ENCODE measurements at places on chromosomes 2 and 18.
A peak's percentile ranks its signal among the peaks of the same experiment; 100 is the strongest.

- H3K36me3 ChIP-seq = no peaks in the 10 kb centered on the region
- peak overlapping the region; percentile 86 for H3K4me3 ChIP-seq
- peaks cover 16% of the 10 kb centered on the region for H3K4me1 ChIP-seq
- no peaks in the 10 kb centered on the region for H3K27me3 ChIP-seq
- H3K27ac ChIP-seq = peak overlapping the region; percentile 78
Observed at GRCh38 chr18:63970809-63971205, 926 bp downstream of the SERPINB8 start.

DNA sequence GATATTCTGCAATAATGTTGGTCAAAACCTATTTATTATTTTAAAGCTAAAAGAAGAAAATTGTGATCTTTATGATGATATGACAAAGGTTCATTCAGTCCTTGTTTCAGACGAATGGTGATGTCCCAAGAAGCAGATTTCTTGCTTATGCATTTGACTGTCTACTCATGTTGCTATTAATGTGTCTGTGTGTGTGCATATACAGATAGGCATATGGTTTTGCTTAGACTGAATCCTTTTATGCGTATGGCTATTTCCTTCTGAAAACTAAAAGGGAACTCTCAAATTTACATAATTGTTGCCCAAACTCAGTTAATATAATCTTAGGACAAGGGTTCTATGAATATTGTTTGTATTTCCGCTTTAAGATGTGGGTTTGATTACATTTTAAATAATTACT is 632.3 kb upstream of the SETBP1 start:
- no peak for DNase-seq
- H3K4me1 ChIP-seq = no peaks in the 10 kb centered on the region
- H3K27me3 ChIP-seq = no peaks in the 10 kb centered on the region
- H3K4me3 ChIP-seq = no peak overlapping the region
- H3K36me3 ChIP-seq = no peaks in the 10 kb centered on the region
- H3K27ac ChIP-seq = no peak overlapping the region

GRCh38 chr18:61765097-61765496 is 127.7 kb downstream of the RNF152 start:
- no peaks in the 10 kb centered on the region for H3K4me1 ChIP-seq
- no peak for DNase-seq
- no peaks in the 10 kb centered on the region for H3K27me3 ChIP-seq
- H3K4me3 ChIP-seq = no peak overlapping the region
- no peak overlapping the region for H3K27ac ChIP-seq

DNA sequence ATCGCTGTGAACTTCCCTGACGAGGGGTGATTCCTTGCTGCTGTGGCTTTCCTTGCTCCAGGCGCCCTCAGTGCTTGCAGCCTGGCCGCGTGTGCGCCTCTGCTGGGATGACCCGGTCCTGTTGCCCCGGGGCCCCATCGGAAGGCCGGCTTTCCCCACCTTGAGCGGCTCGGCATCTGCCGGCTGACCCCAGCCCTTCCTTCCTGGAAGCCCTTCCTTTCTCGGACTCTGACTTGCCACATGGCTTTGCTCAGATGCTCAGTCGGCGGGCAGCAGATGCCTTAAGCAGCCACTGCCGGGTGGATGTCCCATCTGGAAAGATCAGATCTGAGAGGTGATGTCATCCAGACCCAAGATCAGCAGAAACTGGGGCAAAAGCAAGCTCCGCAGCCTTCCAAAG is 100.5 kb upstream of the ODC1 start:
- H3K36me3 ChIP-seq = no peaks in the 10 kb centered on the region
- peaks cover 19% of the 10 kb centered on the region for H3K4me1 ChIP-seq
- no peak for DNase-seq
- peaks cover 13% of the 10 kb centered on the region for H3K27me3 ChIP-seq
- H3K27ac ChIP-seq = no peak overlapping the region

- H3K27ac ChIP-seq = no peak overlapping the region
- no peak for DNase-seq
- no peaks in the 10 kb centered on the region for H3K4me1 ChIP-seq
- no peaks in the 10 kb centered on the region for H3K27me3 ChIP-seq
- H3K36me3 ChIP-seq = no peaks in the 10 kb centered on the region
Observed at GRCh38 chr18:38453880-38454279, 888.3 kb upstream of the CELF4 start.

DNA sequence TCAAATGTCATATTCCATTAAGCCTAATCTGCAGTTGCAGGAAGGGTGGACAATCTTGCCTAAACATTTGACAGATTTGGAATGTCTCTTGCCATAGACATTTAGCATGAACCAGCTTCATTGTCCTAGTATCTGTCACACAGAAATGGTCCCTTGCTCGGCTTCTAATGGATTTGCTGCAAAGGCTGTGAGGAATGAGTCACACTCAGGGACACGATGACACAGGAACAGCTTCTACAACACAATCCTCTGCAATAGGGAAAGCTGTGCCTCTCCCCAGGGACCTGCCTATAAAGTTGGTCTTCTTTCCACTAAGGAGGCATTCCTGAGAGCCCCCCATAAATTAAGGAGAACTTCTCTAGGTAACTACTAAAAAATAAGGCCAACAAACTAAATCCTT is 155.1 kb upstream of the L3MBTL4 start:
- H3K27me3 ChIP-seq = no peaks in the 10 kb centered on the region
- no peaks in the 10 kb centered on the region for H3K36me3 ChIP-seq
- H3K4me3 ChIP-seq = no peak overlapping the region
- no peaks in the 10 kb centered on the region for H3K4me1 ChIP-seq
- DNase-seq = no peak
